ENCODE measurements at places on chromosomes 5 and 9.

DNA sequence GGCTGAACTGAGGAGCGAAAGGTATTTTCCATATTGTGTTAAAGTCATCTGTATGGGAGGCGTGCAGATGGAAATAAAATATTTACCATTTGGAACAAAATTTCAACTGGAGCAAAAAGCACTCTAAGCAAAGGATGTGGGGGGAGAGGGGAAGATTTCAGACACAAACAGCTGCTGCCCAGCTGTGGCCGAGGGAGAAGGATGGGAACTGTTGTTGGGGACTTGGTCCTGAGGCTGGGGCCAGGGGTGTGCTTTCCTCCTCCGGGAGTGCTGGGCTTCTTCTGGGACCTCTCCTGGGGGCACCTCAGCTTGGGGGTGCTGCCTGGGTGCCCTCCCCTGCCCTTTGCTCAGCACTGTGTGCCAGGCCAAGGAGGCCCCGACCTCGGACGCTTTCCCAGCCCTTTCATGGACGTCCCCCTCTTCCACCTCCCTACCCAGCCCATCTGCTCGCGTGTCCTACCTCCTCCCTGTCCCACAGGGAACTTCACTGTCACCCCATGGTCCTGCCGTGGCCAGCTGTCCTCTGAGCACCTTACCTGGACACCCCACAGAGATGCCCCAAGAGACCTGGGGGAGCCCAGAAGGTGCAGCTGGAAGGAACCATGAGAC is 101.9 kb upstream of the COL5A1 start:
- DNase-seq, result no peak

- no peak for DNase-seq
Observed at GRCh38 chr9:112041536-112042243, 133.4 kb downstream of the SUSD1 start.

- no peak for DNase-seq
Observed at GRCh38 chr5:68046445-68046844, 169.1 kb upstream of the PIK3R1 start.

- DNase-seq, result no peak
Observed at GRCh38 chr9:34254141-34254913, 74.7 kb downstream of the KIF24 start.

- DNase-seq, result no peak
Observed at GRCh38 chr5:124808842-124809268, 62.4 kb upstream of the ZNF608 start.

- DNase-seq, result no peak
Observed at GRCh38 chr5:72042097-72042496, 65.2 kb upstream of the MAP1B start.

GRCh38 chr9:690517-691111 is 150.9 kb upstream of the DMRT1 start:
- no peak for DNase-seq

DNA sequence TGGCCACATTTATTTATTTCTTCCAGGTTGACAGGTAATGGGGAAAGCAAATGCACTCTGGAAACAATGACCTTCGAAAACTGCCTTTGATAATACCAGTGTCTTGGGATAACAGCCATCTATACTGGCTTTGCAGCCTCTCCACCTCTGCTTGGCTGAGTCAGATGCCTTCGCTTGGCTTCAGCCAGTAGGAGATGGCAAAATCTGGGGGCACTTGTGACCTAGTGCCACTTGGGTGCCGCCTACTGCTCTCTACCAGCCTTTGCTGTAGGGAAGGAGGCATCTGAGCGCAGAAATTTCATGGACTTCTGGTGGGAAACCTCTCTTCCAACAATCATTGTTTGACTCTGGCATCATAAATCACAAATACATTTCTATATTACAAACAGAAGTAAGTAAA is 21.8 kb downstream of the FYB1 start:
- no peak for DNase-seq

DNA sequence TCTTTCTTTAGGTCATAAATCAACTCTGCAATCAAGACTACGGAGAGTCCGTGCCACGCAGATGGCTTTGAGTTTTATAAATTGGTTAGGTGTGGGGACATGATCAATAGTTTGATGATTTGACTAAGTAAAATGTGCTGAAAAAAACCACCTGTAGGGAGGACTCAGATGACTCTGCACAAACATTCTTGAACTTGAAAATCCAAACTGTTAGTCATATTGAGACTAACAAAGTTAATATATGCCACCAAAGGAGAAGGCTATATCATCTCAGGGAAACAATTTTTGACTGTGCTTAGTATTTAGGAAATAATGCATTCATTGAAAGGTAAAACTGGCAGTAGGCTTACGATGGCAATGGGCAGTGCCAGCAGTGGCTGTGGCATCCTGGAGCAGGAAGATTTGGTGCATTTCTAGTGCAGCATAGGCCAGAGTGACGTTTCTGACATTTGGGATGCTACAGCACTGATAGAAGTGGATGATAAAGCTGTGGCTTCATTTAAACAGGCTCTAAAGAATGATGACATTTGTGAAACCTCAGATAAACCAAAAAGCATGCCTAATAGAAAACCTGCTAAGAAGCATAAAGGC is 291.1 kb downstream of the MLLT3 start:
- DNase-seq, result no peak

GRCh38 chr5:142486581-142486980 is 161.8 kb upstream of the SPRY4 start:
- no peak for DNase-seq

DNA sequence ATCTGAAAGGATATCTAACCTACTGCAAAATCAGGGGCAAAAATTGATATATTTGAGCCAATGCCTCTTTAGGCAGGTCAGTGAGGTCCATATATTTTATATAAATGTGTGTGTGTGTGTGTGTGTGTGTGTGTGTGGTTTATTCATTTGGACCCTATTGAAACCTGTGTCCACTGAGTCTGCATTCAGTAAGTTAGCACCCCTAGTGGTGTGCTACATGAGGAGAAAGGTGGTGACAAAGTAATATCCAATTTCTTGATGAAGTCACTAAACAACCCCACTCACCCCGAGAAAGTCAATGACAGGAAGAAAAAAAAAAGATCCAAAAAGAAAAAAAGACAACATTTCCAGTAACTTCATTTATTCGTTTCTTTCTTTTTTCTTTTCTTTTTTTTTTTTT is 4.1 kb downstream of the FBXW11 start:
- DNase-seq, result no peak

- DNase-seq, result no peak
Observed at GRCh38 chr9:123724211-123724796, 205.6 kb downstream of the DENND1A start.

DNA sequence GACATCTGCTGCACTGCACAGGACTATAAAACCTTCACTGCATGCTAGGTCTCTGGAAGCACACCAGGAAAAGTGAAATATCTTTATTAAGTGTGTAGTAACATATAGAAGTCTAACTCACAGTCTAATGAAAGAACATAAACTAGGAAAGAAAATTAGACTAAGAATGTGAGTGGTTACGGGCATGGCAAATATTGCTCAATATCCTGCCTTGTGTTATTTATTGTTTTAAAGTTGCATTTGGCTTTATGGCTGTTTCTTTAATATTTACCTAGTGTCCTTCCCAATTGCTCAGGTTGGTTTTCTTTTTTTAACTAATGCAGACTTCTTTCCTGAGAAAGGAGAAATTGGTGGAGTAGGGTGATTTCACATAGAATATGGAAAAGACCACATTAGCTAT is 342.4 kb downstream of the KIAA0825 start:
- DNase-seq, result no peak

- no peak for DNase-seq
Observed at GRCh38 chr9:92424340-92424739, at the start of gene OMD. TSS of gene OMD (minus strand) at chr9:92424471. CDS start at chr9:92417558, 6,913 bp downstream.

DNA sequence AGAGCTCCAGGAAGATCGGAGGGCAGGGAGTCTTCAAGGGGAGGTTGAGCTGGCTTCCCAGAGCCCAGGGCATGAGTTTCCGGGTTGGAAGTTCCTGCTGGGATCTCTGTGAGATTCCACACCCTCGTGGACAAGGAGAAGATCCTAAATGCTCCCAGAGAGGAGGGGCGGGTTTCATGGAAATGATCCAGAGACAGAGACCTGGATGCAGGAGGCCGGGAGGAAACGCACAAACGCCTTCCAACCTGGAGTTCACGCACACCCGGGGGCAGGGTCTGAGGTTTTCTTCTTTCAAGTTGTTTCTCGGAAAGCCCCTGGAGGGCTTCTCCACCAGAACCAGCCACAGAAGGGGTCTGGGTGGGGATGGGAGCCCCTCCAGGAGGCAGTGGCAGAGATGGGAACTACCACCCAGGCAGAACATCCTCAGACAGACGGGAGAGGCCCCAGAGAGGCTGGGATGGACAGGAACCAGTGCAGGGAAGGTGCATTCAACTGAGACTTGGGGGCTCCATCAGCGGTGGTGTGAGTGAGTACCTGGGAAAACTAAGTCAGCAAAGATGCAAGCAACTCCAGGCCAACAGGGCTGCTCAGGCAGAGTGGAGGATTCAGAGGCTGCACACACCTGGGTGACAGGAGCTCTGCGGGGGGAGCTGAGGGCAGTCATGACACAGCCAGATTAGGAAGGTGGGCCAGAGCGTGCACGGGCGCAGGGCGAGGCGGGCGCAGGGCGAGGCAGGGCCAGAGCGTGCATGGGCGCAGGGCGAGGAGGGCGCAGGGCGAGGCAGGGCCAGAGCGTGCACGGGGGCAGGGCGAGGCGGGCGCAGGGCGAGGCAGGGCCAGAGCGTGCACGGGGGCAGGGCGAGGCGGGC is 52.1 kb upstream of the EXOC3 start:
- no peak for DNase-seq
